Daoy (cell line): ENCODE measurements at places on chromosomes 5 and 9. TPM values are rescaled to one million over a fixed set of nuclear protein-coding genes. Genes with fewer than 3 reads are reported as not detected.

- no peak for DNase-seq
Measured at GRCh38 chr5:149274939-149275338, 3.3 kb downstream of the AFAP1L1 start.

DNA sequence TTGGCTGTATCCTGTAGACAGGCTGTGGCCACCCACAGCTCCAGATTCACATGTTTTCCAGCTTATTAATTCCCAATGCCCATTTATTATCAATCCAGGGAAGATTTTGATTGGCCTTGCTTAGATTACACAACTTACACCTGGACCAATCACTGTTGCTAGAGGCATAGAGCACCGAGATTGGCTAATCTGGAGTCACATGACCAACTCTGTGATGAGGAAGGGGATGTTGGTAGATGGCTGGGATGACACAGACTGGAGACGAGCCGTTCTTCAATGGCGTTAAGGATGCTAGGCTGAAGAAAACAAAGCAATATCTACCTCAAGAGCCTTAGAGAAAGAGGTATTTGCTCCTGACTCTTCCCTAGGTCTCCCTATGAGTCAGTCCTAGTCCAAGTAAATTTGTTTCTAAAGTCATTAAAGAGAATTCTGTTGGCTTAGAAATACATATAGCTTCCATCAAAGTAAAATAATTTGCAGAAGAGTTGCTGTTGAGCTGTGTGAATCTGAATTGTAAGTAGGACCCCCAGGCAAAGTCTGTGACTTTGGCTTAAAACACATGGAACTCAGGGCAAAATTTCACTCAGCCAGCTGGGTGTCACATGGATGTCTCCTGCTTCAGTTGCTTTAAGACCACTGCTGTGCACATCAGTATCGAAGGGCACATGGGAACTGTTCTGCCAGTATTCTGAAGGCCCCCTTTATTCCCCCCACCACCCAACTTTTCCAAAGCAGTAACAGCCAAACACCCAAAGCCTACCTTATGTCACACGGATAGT, 326.4 kb upstream of the KLF4 start:
- no peak for DNase-seq

DNA sequence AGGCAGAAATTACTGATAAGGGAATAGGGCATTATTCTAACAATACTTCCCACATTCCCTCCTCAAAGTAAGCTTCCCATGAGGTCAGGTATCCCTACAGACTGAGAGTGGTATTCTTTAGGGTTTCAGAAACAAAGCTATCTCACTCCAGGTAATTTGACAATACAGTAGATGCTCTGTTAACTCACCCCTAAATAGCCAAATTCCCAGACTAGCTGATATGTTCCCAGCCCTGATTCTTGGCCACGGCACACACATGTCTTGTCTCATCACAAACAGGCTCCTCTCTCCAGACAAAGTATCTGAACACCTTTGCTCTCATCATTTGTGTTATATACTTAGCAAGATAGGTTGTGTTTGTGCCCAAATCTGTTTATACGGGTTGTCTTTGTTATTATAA, 139.9 kb downstream of the ZNF608 start:
- no peak for DNase-seq

GRCh38 chr5:124630767-124631704, 115.4 kb downstream of the ZNF608 start:
- peak; percentile 46 for DNase-seq

- no peak for DNase-seq
Measured at GRCh38 chr5:921456-922435, 29.1 kb downstream of the TRIP13 start.

DNA sequence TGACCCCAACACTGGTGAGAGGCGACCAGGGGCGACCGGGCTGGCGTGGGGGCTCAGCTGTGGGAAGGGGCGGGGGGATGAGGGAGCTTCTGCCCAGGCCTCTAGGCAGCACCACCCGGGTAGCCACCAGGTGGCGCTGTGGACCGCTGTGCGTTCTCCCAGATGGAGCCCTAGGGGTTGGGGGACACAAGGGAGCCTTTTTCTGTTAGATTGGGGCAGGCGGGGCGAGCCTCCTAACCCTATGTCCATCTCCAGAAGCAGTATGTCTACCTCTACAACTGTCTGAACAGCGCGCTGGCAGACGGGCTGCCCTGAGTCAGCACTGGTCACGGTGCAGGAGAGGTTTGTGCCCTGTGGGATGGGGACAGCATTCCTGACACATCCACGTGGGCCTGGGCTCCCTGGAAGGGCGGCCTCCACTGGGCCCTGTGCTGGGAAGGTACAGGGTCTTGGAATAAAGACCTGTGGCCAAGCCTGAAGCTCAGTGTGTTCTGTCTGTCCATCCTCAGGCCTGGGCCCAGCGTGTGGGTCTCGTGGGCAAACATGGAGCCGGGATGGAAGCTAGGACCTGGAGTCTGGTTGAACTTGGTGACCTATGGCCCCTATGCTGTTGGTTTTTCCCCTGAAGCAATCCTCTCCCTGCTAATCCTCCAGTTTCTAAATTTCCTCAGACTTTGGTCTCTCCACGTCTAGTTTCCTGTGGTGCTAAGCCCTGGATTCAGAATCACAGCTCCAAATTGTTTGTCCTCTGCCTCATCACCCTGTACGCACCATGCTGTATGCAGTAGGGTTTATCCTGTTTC, 23.1 kb upstream of the SPTLC1 start:
- DNase-seq: peak; percentile 79

GRCh38 chr5:82785882-82786509, 291.2 kb downstream of the TMEM167A start:
- DNase-seq: no peak

- no peak for DNase-seq
Measured at GRCh38 chr5:152595405-152595804, 190.3 kb upstream of the NMUR2 start.

GRCh38 chr9:73077625-73078030, 74.0 kb upstream of the ANXA1 start:
- no peak for DNase-seq

DNA sequence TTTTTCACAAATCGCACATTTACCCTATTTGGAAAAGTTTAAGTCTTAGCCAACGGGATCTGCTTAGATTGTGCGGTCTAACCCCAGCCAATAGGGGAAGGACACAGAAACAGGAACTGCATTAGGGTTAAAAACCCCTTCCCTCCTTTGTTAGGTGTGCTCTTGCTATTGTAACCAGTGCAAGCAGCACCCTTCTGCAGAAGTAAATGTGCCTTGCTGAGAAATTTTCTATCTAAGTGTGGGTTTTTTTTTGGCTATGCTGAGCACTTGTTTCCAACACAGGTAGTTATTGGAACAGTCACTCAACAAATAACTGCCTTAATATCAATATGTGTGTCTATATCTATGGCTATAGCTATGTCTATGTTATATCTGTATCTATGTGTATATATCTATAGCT, 190.0 kb downstream of the TRIM32 start:
- no peak for DNase-seq

DNA sequence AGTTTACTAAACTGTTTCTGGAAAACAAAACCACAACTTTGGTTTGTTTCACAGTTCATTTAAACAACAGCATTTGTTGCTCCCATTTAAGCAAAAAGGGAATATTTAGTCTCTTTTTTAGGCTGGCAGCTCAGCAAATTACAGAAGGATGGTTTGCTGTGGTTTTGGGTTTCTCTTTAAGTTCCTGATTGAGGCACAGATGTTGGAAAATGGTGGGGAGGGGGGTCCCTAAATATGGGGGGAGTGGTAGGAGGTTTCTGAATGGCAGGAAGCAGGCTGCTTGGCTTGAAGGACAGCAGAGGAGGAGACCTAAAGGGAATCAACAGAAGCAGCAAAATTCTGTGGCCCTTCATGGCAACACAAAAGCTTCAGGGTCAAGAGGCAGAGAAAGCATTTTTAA, 263.4 kb downstream of the ZSWIM6 start:
- no peak for DNase-seq

DNA sequence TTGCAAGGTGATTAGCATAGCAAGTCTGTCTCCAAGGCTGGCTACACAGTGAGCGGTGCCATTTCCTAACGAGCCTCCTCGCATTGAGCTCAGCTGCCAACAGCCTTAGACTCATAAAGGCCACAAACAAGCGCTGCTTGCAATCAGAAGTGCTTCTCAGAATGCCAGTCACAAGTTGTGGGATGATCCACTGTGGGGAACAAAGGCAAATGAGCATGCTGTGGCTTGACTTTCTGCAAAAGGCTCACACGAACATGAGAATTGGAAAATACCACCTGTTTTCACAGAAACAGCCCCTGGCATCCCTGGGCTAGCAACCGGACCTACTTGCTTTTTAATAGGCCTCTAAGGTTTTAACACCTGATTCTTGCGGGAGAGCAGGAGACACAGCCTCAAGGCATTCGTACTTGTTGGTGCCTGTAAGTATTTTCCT, 215.5 kb downstream of the FANCC start:
- DNase-seq: no peak

Gene FAM78A
- total RNA-seq: 0.51 and 0.71 TPM in 2 replicates

Gene MYORG
- 0.36 and 0.86 TPM in 2 replicates for total RNA-seq

Gene SLC34A1
- not detected in 2 replicates for total RNA-seq

Gene WNK2
- total RNA-seq: 1.4 and 2.8 TPM in 2 replicates

Gene GNA14
- total RNA-seq: 0.23 and 0.48 TPM in 2 replicates

Gene NEURL1B
- total RNA-seq: 2.6 and 2.8 TPM in 2 replicates

Gene PCDHA9
- total RNA-seq: 0.11 and 0.51 TPM in 2 replicates

Gene TMEM250
- total RNA-seq: 37.5 and 49.5 TPM in 2 replicates
